Activated naive CD4-positive, alpha-beta T cell treated with anti-CD3 and anti-CD28 coated beads, Interleukin-2, amount 10 ng/mL, durations not matched to agents 7 days and 5 days (primary cell): ENCODE measurements at places on chromosomes 1 and 21.
A peak's percentile ranks its signal among the peaks of the same experiment; 100 is the strongest.

DNA sequence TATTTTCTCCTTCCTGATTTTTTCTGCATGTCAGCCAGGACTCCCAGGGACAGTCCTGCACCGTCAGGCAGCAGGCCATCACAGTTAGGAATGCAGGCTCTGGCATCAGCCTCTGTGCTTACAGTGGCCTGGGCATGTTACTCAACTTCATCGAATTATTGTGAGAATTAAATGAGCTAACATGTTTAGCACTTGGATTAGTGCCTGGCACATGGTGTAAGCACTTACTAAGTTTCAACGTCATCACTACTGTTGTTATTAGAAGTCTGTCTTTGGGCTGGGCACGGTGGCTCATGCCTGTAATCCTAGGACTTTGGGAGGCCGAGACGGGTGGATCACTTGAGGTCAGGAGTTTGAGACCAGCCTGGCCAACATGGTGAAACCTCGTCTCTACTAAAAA lies 45.1 kb downstream of the SCCPDH start:
- no peak for DNase-seq

GRCh38 chr1:56574794-56575193 lies 4.6 kb downstream of the PLPP3 start:
- no peak for DNase-seq

GRCh38 chr1:186615332-186615731 lies 64.9 kb downstream of the PTGS2 start:
- no peak for DNase-seq

- DNase-seq: no peak
Measured at GRCh38 chr1:176531921-176532897, 69.2 kb downstream of the PAPPA2 start.

DNA sequence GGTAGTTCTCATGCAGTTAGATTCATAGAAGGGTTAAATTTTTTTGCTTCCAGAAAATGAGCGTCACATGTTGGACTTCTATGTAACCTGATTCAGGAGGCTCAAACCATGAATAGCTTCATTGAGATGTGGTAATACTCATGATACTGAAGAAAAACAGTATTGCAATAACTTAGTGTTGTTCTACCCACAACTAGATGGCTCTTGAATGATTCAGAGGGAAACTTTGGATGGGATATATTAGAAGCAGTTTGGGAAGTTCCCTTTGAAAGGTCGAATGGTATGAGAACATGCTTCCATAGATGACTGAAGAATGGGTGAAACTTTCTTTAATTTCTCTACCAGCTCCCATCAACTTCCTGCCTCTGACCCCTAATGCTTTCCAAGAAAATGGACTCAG lies 211.7 kb upstream of the PTGFR start:
- DNase-seq: no peak

- DNase-seq: peak; percentile 58
Measured at GRCh38 chr1:18927654-18928272, 25.4 kb upstream of the ALDH4A1 start.

- no peak for DNase-seq
Measured at GRCh38 chr1:160398823-160399222, 1.5 kb upstream of the VANGL2 start.

GRCh38 chr1:214698559-214698958 lies 95.6 kb downstream of the CENPF start:
- no peak for DNase-seq

DNA sequence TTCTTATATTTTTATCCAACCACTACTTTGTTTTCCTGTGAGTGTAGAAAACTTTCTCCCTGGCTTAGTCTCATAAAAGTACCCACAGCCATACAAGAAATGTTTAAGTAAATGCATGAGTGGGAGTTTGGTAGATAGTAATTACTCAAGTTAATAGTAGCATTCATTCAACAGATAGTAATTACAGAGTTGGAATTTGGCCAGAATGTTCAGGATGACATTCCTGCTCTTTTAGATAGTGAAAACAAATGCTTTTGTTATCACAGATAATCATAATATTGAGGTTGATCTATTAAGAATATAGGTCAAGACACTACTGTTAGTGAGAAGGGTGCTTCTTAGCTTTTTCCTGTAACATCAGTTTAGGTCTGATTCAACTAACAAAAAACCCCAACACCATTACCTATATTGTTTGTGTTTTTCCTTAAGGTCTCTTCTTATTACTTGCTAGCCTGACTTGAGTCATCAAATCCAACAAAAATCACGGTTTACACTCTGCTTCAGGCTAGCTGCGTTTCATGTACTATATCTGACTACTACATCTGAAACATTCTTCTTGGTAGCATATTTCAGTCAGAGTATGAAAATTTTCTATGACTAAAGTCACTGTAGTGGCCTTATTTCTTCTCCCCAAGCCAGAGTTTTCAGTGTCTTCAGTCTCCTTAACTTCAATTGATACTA lies 163.7 kb downstream of the HS2ST1 start:
- no peak for DNase-seq

DNA sequence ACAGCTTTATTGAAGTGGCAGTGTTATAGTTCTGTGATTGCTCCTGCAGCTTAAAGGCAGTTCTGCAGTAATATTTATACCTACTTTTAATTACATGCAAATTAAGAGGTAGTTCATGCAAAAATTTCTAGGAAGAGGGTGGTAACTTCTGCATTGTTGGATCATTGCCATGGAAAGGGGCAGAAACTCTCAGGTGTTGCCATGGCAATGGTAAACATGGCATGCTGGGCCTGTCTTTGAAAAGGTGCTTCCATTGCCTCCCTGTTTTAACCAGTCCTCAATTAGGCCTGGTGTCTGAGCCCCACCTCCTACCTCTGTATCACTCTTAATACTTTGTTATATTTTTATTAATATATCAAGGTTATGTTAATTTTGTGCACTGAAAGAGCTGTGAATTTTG lies 104.7 kb downstream of the DISC1 start:
- no peak for DNase-seq

- DNase-seq: no peak
Measured at GRCh38 chr1:91752324-91752723, 133.6 kb downstream of the TGFBR3 start.

DNA sequence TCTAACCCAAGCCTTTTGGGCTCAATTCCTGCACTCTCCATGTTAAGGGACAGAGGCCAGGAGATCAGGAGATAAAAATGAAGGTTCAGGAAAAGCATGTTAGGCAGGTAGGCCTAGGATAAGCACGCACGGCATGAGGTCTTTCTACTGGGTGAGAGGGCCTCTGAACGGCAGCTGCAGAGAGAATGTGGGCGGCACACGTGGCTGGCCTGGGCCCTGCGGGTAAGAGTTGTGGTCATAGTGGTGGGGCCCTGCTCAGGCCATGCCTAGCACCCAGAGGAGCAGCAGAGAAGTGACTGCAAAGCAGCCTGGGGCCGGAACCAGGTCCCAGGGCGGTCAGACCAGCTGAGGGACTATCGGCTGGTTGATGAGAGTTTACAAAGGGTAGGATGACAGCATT lies 7.5 kb upstream of the FOXO6 start:
- DNase-seq: no peak

DNA sequence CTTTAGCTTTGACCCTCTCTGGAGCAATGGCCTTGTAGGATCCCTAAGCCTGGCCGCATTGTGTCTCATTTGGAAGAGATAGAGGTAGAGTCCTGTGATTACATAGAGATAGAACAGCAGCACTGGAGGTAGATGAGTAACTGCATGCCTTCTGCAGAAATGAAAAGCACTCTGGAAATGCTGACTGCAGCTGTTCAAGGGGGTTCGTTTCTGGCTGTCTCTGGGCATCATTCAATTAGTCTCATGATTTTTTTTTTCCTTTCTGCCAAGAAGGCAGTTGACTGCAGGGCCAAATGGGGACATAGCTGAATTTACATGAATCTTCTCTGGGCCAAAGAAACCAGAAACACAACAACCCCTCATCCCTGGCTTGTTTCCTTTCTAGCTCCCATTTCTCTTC lies 28.1 kb upstream of the SNX27 start:
- no peak for DNase-seq

GRCh38 chr1:211713231-211713630 lies 37.8 kb upstream of the NEK2 start:
- DNase-seq: no peak

DNA sequence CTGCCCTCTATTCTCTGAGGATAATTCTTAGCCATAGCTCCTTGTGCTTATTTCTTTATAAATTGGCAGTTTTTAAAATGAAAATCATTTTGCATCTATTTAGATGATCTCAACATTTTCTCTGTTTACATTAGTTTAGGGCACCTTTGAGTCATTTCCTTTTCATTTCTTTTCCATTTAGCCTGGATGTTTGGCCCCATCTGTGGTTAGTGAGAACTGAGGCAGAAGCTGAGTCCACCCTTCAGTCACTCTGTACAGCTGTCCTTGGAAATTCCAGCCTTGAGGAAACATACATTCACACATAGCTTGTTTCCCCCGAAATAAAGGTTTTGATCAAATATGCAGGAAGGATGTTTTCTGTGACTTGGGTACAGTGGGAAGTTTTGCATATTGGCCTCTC lies 123.7 kb downstream of the NTNG1 start:
- no peak for DNase-seq

- DNase-seq: no peak
Measured at GRCh38 chr1:2962946-2963345, 58.3 kb upstream of the ACTRT2 start.

DNA sequence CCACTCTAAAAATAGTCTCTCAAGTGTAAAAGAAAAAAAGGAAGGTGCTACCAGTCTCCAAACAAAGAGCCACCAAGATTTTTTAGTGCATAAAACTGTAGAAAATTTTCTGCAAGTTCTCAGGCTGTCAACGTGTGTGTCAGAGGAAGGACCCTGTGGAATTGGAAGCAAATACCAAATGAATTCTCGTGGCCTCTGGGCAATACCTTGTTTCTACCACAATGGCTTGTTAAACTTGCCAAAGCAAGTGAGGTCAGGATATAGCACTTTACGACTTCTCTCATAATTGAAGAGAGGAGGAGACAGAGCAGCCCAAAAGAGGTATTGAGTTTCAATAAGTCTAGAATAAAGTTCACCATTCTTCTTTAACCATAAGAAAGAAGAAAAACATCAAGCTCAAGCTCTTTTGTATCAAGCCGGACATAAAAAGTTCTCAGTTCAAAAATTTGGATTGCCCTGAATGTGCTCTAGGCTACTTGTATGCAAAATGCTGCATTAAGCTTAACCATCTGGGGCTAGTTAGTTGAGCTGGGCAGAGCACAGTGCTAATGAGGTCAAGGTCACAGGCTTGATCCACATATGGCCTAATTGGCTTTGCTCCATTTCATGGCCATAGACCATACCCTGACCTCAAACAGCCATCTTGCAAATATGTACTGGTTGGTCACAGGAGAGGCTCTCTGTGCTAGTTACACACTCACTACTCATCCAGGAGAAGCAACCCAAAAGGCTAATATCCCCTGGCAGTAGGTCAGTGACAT lies 60.5 kb downstream of the TBX15 start:
- no peak for DNase-seq

GRCh38 chr1:97378596-97378995 lies 542.2 kb downstream of the DPYD start:
- DNase-seq: no peak

DNA sequence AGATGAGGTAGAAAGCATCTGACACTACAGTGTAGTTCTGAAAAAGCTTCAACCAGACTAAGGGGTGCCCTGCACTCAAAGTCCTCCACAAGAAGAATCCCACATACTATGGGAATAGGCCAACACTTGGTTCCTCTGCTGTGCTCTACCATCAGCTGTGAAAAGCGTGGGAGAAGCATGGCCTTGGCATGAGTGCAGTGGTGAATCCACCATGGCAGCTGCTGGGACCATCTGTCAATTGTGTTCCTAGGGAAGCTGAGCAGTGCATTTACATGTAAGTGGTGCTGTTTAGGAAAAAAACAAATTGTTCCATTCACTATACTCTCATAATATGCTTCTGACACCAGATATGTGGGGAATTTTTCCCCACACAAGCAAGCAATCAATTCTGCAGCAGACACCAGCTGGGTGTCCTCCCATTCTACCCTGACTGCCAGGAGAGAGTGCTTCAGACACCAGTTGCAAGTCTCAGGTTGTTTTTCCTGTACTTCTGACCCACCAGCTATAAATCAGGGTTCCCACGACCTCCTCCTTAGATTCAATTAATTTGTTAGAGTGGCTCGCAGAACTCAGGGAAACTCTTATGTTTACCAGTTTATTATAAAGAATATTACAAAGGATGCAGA lies 230.8 kb upstream of the CHRM3 start:
- no peak for DNase-seq

- no peak for DNase-seq
Measured at GRCh38 chr1:71435951-71436350, 355.1 kb upstream of the ZRANB2 start.

DNA sequence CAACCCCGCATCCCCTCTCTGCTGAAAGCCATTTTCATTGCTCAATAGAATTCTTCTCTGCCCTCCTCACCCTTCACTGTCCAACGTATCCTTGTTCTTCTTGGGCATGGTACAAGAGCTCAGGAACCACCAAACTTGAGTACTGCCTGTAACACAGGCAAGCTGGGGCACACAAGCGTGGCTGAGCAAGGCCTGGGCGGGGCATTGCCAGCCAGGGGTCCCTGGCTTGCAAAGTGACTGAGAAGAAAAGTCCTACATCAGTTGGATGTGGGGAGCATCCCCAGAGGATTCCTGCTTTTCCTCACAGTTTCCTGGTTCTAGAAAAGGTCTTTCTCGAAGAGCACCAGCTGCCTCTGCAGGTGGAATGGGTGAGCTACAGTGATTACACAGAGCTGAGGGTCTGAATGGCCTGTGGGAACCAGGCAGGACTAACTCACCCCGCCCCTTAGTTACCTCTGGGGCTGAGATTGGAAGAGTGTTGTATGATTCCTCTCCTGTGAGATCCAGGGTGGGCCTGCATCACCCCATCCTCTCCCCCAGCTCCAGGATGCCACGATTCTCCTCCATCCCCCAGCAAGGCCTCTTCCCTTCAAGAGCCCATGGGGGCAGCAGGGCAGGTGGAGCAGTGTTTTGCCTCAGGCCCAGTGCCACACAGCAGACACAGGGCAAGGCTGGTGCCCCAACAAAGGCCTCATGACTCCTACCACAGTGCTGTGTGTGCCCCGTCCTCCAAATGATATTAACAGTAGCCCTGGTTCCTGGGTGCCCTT lies 121.9 kb downstream of the MATN1 start:
- DNase-seq: no peak

DNA sequence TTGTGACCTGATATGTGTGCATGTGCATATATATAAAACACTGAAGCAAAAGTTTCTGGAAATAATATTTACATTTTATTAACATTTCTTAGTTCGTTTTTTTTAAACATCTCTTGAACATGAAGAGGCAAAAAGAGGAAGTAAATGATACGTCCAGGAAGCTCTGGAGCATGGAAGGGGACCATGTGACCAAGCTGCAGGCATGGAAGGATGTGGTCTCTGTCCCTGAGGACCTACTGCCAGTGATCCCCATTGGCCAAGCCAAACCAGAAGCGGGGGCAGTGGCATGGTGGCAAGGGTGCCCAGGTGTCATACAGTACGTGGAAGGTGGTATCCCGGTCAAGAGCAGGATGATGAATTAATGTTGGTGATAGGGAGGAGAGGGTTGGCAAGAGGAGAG lies 268.3 kb upstream of the PROX1 start:
- no peak for DNase-seq
